ENCODE measurements at places on chromosomes 6 and 20. TPM values are rescaled to one million over a fixed set of nuclear protein-coding genes. Genes with fewer than 3 reads are reported as not detected.

LST1 gene
- total RNA-seq: 0.42 TPM

C20orf202 gene
- total RNA-seq: not detected

ZBTB2 gene
- total RNA-seq: 13.6 TPM

FIG4 gene
- 15.6 TPM for total RNA-seq

RAD21L1 gene
- not detected for total RNA-seq

TRIM31 gene
- total RNA-seq: not detected

SLC35D3 gene
- not detected for total RNA-seq

CRYBG1 gene
- total RNA-seq: 4.4 TPM

SLC22A2 gene
- not detected for total RNA-seq

GLP1R gene
- total RNA-seq: 0.17 TPM

SPATS1 gene
- not detected for total RNA-seq

ADA gene
- 18.1 TPM for total RNA-seq

GOPC gene
- total RNA-seq: 20.0 TPM

IMPG1 gene
- total RNA-seq: not detected

CCN5 gene
- total RNA-seq: not detected

AIG1 gene
- 49.9 TPM for total RNA-seq

ZSCAN23 gene
- 3.1 TPM for total RNA-seq

SLC13A3 gene
- total RNA-seq: 2.6 TPM

CCDC28A gene
- 15.3 TPM for total RNA-seq

HLA-A gene
- total RNA-seq: 832 TPM

VARS1 gene
- 181 TPM for total RNA-seq

PRICKLE4 gene
- total RNA-seq: not detected

CGA gene
- not detected for total RNA-seq

VNN1 gene
- 0.21 TPM for total RNA-seq

SERINC3 gene
- total RNA-seq: 92.5 TPM

SNAP25 gene
- 1.0 TPM for total RNA-seq

UBD gene
- 9.4 TPM for total RNA-seq

HDGFL1 gene
- not detected for total RNA-seq

SALL4 gene
- total RNA-seq: 4.4 TPM
